ENCODE measurements at places on chromosomes 7 and 10. TPM values are rescaled to one million over a fixed set of nuclear protein-coding genes. Genes with fewer than 3 reads are reported as not detected.
A peak's percentile ranks its signal among the peaks of the same experiment; 100 is the strongest.

Gene RAPGEF5
- 21.2 TPM for total RNA-seq

- DNase-seq = no peak
Measured at GRCh38 chr10:128877936-128878335, 589.1 kb upstream of the MGMT start.

Gene LAMB1
- total RNA-seq = 236 TPM

DNA sequence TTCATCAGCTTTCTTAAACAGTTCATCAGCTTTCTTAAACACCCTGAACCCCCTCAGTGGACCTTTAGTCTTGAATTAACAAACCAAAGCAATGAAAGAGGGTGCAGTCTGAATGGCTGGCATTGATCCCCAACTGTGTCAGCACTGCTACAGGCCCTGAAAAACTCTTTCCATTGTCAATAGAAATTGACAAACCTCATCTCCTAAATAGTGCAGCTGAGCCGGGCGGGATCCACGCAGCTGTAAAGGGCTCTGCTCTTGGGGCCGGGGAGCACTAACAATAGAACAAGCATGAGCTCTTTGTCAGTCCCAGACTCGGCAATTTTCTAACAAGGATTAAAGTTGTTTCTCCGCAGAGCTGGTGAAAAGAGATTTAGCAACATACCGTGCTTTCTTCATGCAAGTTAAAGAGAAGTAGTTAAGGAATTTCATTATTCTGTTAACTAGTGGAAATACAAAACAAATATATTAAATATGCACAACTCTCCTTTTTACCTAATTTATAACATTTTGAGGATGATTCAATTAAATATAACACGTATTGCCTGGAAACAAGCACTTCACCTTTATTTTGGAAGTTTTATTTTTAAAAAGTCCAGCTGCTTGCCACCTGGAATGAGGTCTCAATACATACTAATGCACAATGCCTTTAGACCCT, 24.7 kb upstream of the FEZF1 start:
- DNase-seq = no peak

Gene NPFFR1
- total RNA-seq = not detected

DNA sequence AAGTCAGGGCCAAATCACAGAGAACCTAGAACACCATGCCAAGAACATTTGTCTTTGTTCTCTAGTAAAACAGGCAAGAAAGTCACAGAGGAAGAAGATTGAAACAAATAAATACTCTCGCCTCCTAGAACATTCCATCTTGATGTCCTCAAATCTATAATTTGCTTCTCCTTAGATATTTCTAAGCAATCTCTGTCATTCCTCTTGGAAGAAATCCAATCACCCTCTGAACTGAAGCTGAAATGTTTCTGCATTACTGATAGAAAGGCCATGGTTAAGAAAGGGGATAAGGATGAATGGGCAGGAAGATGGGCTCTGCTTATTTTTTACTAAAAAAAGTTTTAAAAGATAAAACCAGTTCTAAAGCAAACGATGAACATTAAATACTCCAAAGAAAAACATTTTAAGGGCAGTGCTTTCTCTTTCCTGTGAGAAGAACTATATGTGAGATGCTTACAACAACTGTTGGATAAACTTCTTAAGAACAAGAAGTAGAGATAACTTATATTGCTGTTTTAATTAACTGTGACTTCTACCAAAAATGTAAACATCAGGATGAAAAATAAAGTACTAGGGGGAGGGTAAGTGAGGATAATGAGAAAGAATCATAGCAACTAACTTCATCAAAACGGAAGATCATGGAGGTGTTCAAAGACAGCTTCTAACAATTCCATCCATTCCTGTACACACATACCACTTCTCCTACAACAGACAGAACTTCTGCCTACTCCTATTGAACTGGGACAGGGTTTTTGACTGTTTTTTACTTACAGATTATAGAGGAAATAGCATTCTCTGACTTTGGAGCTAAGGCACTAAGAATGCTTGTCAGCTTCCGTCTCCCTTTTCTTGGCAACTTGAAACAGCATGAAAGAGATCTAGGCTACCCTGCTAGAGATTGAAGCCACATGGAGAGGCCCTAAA, 153.0 kb upstream of the LRRTM3 start:
- DNase-seq = no peak

DNA sequence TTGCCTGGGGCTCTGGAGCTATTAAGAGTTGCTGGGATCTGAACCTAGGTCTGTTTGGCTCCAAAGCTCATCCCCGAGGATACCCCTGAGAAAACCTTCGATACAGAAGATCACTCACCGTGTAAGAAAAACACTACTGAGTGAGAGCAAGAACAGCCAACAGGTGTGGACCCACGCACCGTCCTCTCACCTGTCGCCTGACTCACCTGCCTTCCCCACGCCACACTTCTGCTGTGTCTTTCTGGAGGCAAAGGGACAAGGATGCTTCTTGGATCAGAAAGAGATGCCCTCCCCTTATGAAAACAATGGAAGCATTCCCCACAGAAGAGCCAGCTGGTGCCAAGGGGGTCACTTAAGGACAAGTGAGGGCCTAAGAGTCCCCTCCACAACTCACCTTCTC, 46.7 kb downstream of the COL13A1 start:
- DNase-seq = no peak

GRCh38 chr7:150503581-150503980, 11.1 kb upstream of the GIMAP7 start:
- DNase-seq = no peak

Gene SORCS3
- total RNA-seq = 0.42 TPM

- peak; percentile 93 for DNase-seq
Measured at GRCh38 chr7:74272305-74273038, 16.7 kb upstream of the CLIP2 start.

Gene GIMAP2
- 5.4 TPM for total RNA-seq

DNA sequence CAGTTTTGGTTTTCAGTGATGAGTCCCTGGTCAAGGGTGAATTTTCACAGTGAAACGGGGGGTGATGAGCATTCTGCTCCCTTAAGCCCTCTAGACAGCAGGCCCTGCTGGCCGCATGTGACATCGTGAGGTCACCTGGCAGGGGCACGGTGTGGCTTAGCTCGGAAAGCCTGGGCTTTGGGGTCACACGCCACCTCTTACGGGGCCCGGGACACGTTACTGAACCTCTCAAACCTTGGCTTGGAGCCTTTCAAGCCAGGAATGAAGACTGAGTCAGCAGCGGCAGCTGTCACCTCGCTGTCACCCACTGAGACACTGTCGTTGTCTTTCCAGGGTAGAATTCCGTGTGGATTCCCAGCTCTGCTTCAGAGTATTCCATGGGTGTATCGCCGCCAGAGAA, 4.1 kb downstream of the GET4 start:
- no peak for DNase-seq

- no peak for DNase-seq
Measured at GRCh38 chr10:119131512-119132240, 27.8 kb downstream of the DENND10 start.

- no peak for DNase-seq
Measured at GRCh38 chr10:22268503-22268902, 47.7 kb upstream of the COMMD3 start.

GRCh38 chr10:25339966-25340365, 165.2 kb downstream of the GPR158 start:
- no peak for DNase-seq

DNA sequence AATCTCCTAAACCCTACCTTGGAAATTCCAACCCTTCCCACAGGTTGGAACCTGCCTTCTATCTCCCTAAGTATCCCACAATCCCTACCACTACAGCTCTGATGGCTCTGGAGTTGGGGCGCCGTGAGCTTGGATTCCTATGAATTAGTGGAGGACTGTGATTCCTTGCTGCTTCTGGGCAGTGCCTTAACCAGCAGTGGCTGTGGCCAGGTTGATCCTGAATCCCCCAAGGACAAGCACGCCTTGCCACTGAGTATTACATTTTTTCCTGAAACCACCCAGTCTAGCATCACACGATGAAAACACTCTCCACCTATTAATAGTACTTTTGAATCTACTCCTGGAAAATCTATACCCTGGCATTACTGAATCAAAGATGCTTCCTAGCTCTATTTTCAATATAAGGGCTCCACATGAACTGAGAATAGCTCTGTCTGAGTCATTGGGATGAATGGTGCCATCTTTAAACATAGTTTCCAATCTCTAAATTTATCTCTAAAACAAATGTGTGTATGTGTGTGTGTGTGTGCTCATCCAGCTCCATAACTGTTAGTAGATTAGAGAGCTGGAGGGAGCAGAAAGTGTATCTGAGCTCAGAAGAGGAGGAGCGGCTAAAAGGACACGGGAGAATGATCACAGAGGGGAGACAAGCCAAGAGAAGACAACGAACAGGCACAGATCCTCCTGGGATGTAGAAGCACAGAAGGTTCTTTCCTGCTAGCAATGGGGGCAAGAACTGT, 11.9 kb upstream of the INPP5F start:
- DNase-seq = no peak

GRCh38 chr7:2663121-2663886, 24.7 kb upstream of the AMZ1 start:
- DNase-seq = no peak

Gene C10orf90
- not detected for total RNA-seq

DNA sequence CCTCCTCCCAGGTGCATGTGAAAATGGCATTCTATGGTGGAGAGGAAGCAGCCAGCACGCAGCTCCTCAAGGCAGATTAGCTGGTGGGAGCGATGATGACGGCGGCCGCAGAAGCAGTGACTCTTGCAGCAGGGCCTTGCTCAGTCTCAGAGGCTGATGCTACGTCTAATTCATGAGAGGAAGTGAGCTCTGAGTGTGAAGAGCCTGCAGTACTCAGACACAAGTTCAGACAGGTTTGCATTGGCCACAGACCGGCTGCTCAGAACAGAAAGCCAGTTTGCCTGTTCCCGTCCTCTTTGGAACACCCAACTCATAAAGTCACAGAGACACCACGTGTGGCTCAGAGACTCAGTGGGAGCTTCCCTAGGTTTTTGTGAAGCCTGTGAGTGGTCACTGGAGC, 136.5 kb downstream of the ADARB2 start:
- no peak for DNase-seq

DNA sequence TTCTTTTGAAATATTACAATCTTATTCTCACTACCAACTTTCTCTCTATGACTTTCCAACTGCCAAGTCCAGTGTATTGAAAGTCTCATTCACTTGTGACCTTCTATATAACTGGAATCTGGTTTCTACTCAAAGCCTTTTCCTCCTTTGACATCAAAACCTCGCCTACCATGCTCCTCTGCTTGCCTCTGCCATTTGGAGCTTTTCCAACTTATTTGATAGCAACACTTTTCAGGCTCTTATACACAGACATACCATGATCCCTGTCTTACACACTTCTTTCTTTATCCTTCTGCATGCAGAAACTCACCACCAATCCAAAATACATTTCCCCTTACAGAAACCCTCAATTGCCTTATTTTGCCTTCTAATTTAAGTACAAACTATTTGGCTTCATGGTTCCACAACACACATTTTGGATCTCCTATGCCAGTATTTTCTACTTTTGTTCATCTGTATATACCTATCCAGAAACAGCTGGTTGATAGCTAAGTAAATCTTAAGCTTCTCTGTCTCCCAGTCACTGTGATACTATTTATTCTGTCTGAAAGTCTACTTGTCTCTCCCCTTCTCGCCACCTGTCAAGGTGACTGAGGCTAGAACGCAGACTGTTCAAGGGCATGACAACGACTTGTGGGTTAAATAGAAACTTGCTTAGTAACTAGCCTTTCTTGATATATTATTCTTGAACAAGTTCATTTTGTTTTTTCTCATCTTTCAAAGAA, 22.4 kb downstream of the GNG11 start:
- DNase-seq = no peak

DNA sequence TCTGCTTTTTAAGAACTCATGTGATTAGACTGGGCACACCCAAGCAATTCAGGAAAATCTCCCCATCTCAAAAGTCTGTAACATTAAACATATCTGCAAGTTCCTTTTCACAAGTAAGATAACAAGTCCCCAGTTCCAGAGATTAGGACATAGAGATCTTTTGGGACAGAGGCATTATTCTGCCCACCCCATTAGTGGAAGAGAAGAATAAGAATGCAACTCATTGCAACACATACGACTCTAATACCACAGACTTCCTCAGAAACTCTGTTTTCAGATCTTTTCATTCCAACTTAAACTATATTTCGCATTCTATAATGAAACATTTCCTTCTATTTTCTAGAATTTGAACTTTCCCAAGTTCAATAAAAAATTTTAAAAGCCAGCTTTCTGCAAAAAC, 137.7 kb downstream of the SEMA3C start:
- no peak for DNase-seq

DNA sequence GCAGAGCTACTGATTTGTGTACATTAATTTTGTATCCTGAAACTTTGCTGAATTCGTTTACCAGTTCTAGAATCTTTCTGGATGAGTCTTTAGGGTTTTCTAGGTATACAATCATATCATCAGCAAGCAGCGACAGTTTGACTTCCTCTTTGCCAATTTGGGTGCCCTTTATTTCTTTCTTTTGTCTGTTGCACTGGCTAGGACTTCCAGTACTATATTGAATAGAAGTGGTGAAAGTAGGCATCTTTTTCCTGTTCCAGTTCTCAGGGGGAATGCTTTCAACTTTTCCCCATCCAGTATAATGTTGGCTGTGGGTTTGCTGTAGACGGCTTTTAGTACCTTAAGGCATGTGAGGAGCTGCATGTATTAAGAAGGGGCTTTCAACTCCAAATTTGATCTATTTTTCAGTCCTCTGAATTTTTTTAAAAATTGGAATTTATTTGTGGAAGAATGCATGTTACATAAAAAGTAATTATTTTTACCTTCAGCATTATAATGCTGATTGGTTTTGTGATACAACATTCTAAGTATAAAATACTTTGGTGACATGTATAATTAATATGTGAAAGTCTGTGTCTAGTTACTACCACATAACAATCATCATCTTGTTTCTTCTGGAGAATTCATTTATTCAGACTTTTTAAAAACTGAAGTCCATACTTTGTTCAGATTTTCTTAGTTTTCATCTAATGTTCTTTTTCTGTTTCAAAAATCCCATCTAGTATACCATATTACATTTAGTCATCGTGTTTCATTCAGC, 49.6 kb downstream of the CPED1 start:
- DNase-seq = no peak

GRCh38 chr7:9776900-9777299, 1196.8 kb upstream of the PHF14 start:
- no peak for DNase-seq
